ENCODE measurements at places on chromosomes 6 and 20.

- DNase-seq, result no peak
These were observed 292.3 kb upstream of the EYS start for GRCh38 chr6:65999288-65999791.

DNA sequence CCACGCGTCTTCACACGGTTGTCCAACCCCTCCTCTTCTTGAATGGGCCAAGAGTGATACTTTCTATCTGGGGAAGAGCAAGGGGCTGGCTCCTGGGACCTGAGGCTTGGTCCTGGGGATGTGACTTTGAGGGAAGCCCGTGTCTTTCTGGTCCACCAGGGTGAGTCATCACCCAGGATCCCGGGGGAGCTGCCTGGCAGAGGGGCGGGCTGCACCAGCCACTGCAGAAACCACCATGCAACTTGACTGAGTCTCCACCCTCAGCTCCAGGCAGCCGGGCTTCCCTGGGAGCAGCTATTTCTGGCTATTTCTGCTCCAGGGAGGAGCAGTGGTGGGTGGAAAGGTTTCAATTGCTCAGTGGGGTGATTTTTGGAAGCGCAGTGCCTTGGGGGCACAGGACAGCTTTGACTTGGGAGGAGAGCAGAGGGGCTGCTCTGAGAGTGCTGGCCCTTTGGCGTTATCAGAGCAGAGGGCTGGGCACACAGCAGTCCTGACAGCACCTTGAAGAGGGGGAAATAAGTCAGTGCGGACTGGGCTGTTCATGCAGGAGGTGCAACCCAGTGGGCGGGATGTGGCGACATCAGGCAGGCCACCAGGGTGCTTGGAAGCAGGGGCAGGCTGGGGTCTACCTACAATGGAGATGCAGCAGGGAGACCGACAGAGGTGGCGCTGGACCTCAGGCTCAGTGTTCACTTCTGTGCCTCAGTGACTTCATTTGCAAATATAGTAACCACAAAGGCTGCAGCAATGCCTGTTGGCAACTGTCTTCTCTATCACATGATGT is 45.1 kb upstream of the FAM83D start:
- no peak for DNase-seq

- no peak for DNase-seq
These were observed 18.3 kb upstream of the FOXP4 start for GRCh38 chr6:41527721-41528408.

DNA sequence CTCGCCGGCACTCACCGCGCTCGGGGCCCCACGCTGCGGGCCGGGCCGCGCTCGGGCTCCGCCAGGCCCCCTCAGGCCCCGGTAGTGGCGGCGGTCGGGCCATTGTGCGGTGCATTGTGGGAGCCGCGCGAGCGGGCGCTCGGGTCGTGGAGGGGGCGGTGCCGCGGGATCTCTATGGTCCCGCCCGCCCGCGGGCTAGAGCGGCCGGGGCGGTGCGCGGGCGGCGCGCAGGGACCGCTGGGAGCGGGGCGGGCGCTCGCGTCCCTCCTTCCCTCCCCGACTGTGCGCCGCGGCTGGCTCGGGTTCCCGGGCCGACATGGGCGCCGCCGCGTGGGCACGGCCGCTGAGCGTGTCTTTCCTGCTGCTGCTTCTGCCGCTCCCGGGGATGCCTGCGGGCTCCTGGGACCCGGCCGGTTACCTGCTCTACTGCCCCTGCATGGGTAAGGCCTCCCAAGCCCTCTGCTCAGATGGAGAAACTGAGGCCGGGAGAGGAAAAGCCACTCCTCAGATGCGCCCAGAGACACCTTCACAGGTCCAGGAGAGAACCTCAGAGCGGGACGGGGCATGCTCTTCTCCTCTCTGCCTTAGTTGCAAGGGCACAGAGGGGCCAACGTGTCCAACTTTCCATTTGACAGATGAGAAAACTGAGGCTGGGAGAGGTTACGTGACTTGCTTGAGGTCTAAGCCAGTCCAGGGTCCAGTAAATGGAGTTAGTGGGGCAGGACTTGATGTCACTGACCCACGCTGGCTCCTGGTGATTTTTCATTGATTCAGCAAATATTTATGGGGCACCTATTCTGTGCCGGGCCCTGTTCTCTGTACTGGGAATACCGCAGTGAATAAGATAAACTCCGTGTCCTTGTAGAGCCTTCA is at the start of the genes PLAGL2 and POFUT1:
TSS of gene PLAGL2 (minus strand) at position 118 of the 873 bp plus-strand sequence. CDS start 5,565 bp downstream, outside the sequence.
TSS of gene POFUT1 (plus strand) at position 255 of the 873 bp plus-strand sequence. CDS start at position 317, 62 bp downstream.
- peak; percentile 86 for DNase-seq

GRCh38 chr6:157139054-157139708 is 184.1 kb downstream of the TMEM242 start:
- DNase-seq, result peak; percentile 6

DNA sequence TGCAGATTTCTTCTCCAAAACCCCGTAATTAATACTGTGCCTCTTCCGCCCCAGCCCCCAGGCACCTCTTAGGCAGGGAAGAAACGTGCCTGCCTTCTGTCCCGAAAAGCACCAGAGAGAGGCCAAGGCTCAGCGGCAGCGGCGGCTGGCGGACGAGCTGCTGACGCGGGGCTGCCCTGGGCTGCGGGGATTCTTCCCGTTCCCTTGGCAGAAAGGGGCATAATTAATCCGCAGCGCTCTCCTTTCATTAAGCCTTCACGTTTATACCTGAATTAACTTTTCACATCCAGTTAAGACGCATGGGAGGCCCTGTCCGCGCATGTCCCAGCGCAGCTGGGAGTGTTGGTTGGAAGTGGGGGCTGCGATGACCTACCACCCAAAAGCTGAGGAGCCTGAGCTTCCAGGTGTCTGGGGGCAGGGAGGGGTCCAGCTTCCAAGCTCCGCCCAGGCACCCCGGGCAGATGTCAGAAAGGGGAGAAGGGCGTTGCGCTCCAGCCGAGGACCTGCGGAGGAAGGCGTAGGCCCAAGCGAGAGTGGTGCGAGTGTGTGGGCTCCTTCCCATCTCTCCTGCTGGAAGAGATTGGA is 167.4 kb upstream of the LRFN2 start:
- DNase-seq, result no peak

GRCh38 chr6:124494956-124495664 is 467.1 kb upstream of the RNF217 start:
- no peak for DNase-seq

- peak; percentile 66 for DNase-seq
These were observed 83.6 kb downstream of the TMEM170B start for GRCh38 chr6:11621119-11621518.

DNA sequence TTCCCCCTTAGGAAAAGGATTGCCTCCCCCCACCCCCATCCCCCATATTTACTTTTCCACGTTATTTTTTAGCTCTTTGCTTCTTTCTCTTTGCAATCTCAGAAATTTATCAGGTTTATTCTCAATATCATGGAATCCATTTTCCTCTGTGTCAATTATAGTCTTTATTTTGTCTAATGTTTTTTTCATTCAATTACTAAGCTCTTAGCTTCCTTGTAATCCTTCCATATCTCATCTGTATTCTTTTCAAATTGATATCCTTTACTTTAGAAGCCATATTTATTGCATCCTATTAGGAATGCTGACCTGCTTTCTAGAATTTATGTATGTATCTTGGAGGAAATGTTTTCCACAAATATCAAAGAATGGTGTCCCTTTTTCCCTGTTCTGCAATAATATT is 39.3 kb downstream of the TMC2 start:
- DNase-seq, result no peak

DNA sequence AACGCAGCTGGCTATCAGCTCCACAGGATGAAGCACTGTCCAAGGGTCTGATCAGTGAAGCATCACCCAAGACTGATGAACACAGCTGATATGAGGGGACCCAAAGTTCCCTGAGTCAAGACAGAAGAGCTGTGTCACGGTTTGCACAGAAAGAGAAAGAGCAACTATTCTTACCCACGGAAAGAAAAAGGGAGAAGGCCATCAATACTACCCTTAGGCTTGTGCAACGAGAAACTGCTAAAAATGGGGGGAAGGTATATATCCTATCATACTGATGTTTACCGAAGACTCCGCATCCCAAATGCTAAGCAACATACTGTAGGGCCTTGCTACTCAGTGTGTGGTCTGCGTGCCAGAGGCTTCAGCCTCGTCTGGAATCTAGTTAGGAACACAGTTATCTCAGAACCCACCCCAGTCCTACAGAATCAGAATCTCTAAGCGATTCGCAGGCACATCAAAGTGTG is 665 bp downstream of the FASTKD5 start:
- DNase-seq, result peak; percentile 28

GRCh38 chr6:134647861-134648260 is 302.0 kb downstream of the ALDH8A1 start:
- DNase-seq, result no peak

DNA sequence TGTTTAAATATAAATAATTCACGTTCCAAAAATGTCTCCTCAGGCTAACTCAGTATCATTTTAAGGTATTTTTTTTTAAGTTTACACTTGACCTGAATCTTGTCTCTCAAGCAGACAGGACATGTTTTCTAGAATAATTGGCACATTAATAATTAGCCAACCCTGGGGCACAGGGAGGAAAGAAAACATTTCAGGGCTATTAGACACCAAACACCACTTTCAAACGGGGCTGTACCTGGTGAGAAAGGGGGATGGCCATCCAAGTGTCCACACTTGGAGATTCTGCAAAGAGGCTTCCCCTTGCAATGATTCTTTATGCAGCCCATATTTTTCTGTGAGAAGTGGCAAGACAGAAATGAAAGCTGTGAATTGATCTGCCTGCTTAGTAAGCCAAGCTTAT is 560.8 kb downstream of the CD109 start:
- no peak for DNase-seq

DNA sequence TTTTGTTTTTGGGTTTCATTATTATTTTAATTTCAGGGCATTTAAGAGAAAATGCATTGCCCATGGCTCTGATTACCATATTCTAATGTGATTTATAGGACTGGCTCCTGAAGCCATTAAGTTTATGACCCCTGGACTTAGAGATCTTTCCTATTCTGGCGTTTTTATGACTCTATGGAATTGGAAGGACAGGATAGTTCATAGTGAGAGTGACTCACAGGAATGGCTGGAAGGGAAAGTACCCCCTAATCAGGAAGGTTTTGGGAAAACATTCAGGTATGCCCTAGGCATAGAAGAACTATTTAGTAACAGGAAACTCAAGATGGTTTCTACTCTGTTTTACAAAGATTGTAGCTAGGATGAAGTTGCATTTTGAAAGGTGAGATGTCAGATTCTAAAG is 108.6 kb upstream of the SLC2A12 start:
- DNase-seq, result no peak

DNA sequence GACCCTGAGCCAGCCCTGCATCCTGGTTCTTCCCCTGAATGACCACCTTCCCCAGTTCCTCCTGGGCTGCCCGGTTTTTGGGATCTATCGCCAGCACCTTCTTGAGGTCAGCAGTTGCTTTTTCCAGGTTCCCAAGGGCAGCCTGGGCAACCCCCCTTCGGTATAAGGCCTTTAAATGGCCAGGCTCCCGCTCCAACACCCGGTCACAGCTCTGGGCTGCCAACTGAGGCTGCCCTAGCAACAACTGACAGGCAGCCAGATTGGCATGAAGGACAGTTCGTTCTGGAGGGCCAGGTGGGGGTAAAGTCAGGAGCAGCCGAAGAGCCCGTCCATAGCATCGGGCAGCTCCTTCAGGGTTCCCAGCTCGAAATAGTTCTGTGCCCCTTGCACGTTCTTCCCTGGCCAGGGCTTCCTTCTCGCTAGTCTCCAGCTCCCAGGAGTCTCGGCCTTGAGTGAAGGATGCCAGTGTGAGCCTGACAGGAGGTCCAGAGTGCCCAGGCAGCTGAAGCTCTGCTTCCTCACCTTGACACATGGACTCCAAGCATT is 778 bp upstream of the ATF6B start:
- no peak for DNase-seq

GRCh38 chr20:39943336-39943735 is 745.7 kb downstream of the MAFB start:
- no peak for DNase-seq

GRCh38 chr6:156423075-156423474 is 354.1 kb upstream of the ARID1B start:
- DNase-seq, result no peak

DNA sequence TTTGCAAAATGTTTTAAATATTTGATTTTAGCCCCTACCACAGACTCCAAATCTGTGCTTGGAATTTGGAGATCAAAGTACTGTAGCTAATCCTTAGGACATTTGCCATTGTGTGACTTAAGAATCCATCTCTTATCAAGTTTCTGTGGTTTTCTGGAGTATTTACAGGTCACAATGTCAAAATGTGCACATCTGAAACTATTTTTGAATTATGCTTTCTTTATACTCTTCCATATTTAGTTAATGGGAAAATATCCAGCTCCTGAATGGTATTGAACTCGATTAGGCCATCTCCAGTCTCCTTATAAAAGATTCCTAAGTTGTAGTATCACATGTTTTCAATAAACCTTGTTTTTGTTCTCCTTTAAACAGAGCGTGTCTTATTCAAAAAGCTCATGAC is 162.5 kb downstream of the KHDC1L start:
- no peak for DNase-seq

DNA sequence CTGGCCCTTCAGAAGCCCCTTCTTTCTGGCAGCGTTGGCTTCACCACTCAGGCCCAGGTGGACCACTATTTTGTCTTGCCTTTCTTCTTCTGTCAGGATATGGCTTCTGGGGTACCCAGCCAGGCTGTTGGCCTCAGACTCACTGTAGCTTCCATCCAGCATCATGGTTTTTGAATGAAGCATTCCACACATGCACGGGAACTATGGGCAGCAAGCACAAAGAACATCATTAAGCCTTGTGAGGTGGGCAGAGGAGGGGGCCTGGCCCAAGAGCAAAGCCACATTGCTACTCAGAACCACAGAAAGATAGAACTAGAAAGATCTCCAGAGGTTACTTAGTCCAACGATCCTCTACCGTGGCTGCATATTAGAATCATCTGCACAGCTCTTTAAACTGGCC is 40.6 kb upstream of the GABRR1 start:
- no peak for DNase-seq

- no peak for DNase-seq
These were observed 12.4 kb upstream of the C20orf204 start for GRCh38 chr20:64023361-64024140.

Data from ACHN (cell line).